Uterus (tissue), 4 donors: ENCODE measurements at places on chromosomes 2 and 18. TPM values are rescaled to one million over a fixed set of nuclear protein-coding genes. Genes with fewer than 3 reads are reported as not detected.

GRCh38 chr2:133652398-133652797 is 84.1 kb upstream of the NCKAP5 start:
- H3K27me3 ChIP-seq = no peaks in the 10 kb centered on the region
- no peak overlapping the region for H3K27ac ChIP-seq
- H3K4me3 ChIP-seq = no peak overlapping the region
- no peaks in the 10 kb centered on the region for H3K4me1 ChIP-seq

- peaks cover 19% of the 10 kb centered on the region for H3K4me1 ChIP-seq
- peaks cover 19% of the 10 kb centered on the region for H3K27me3 ChIP-seq
- H3K27ac ChIP-seq = no peak overlapping the region
- no peak for DNase-seq
Observed at GRCh38 chr2:170823088-170823897, 6.6 kb downstream of the GAD1 start.

- no peak overlapping the region for H3K27ac ChIP-seq
- DNase-seq = no peak
- no peaks in the 10 kb centered on the region for H3K36me3 ChIP-seq
- H3K27me3 ChIP-seq = no peaks in the 10 kb centered on the region
- H3K4me1 ChIP-seq = no peaks in the 10 kb centered on the region
Observed at GRCh38 chr18:23629444-23629946, 33.2 kb downstream of the ANKRD29 start.

DNA sequence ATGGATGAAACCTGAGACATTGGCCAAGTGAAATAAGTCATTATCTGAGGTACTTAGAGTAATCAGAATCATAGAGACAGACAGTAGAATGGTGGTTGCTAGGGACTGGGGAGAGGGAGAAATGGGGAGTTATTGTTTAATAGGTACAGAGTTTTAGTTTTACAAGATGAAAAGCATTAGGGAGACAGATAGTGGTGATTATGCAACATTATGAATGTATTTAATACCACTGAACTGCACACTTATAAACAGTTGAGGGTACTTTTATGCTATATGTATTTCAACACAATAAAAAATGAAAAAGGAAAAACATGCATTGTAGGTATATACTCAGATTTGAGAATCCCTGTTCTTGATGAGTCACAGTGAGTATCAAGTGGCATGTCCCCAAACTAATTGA is 59.7 kb downstream of the EPC2 start:
- no peak overlapping the region for H3K27ac ChIP-seq
- DNase-seq = no peak
- H3K4me3 ChIP-seq = no peak overlapping the region
- no peaks in the 10 kb centered on the region for H3K36me3 ChIP-seq

GRCh38 chr2:113282747-113283533 is 4.2 kb upstream of the PAX8 start:
- no peak overlapping the region for H3K4me3 ChIP-seq
- H3K4me1 ChIP-seq = no peaks in the 10 kb centered on the region
- no peaks in the 10 kb centered on the region for H3K36me3 ChIP-seq
- H3K27me3 ChIP-seq = no peaks in the 10 kb centered on the region

DNA sequence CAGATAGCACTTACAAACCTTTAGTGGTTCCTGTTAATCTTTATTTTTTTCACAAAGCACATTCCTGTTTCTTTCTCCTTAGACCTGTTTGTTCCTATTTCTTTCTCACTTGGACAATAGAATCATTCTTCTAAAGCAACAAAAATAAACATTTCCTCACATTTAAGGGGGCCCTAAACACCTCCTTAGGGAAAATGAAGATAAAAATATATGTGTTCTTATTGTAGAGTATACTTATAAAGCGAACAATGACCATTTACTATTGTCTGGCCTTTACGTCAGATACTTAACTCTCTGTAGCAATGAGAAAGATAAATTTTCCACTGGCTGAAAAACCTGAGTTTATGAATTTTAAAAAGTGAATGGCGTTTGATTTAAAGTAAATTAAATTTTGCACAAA is 234.6 kb downstream of the TCF4 start:
- H3K4me1 ChIP-seq = no peaks in the 10 kb centered on the region
- no peak overlapping the region for H3K4me3 ChIP-seq
- H3K36me3 ChIP-seq = no peaks in the 10 kb centered on the region
- no peak for DNase-seq
- H3K27me3 ChIP-seq = no peaks in the 10 kb centered on the region

DNA sequence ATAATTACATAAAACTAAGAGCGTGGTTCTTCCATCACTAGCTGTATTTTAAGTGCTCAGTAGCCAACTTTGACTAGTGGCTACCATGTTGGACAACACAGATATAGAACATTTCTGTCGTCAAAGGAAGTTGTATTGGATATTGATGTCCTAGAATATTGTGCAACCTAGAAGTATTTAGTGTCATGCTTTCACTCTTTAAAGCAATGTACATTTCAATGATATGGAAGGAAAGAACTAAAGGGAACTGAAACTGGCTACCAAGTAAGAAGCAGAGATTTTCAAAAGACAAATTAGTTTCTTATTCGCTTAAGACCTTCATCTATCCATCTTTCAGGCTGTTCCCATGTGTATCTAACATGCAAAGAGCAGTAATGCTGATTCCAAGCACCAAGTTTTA is 85.4 kb upstream of the EML6 start:
- DNase-seq = no peak
- H3K4me1 ChIP-seq = peaks cover 4% of the 10 kb centered on the region
- no peaks in the 10 kb centered on the region for H3K27me3 ChIP-seq
- H3K4me3 ChIP-seq = no peak overlapping the region
- H3K36me3 ChIP-seq = no peaks in the 10 kb centered on the region

The CENPA gene
- total RNA-seq = not detected

The GALNT14 gene
- total RNA-seq = 0.58 TPM
